Activated CD4-positive, alpha-beta T cell treated with anti-CD3 and anti-CD28 coated beads, Interleukin-2, amount 10 ng/mL, durations not matched to agents 7 days and 5 days (primary cell): ENCODE measurements at places on chromosomes 3 and 15.

DNA sequence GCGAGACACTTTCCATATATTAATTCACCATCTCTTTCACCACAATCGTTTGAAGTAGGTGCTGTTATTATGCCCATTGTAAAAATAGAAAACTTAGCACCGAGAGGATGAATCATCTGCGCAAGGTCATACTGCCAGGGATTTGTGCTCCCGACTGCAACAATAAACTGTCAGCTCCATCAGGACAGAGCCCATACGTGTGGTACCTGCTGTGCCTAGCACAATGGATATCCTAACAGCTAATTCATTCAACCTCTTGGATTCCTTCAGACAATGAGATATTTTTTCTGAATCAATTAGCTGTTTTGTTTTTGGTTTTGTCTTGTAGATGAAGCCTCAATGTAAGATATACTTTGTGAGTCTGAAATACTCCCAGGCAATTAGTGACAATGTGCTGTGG is 32.3 kb upstream of the PROK2 start:
- no peak for DNase-seq

- peak; percentile 9 for DNase-seq
These were observed 452 bp upstream of the SV2B start for GRCh38 chr15:91099616-91099994.

- DNase-seq = no peak
These were observed 169.2 kb upstream of the ADAMTS9 start for GRCh38 chr3:64856977-64857516.

GRCh38 chr3:195900436-195901355 is 7.7 kb downstream of the TNK2 start:
- DNase-seq = peak; percentile 60

GRCh38 chr3:190286014-190286413 is 36.2 kb downstream of the CLDN1 start:
- no peak for DNase-seq

GRCh38 chr15:93467337-93467736 is 378.3 kb upstream of the RGMA start:
- no peak for DNase-seq

- no peak for DNase-seq
These were observed 3.9 kb downstream of the PRC1 start for GRCh38 chr15:90990446-90990845.

DNA sequence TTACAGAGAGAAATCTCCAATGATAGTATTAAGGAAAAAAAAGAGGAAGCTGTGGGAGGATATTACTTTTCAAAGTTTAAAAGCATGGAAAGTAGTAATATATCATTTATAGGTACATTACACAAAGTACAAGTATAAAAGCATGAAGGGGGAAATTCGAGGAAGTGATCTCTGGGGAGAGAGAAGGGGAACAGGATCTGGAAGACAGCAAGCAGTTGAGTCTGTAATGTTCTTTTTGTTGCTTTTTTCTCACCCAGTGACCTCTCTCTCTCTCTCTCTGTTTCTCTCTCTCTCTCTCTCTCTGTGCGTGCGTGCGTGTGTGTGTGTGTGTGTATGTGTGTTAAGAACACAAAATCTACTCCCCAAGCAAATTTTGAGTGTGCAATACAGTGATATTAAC is 10.2 kb downstream of the C3orf20 start:
- no peak for DNase-seq

DNA sequence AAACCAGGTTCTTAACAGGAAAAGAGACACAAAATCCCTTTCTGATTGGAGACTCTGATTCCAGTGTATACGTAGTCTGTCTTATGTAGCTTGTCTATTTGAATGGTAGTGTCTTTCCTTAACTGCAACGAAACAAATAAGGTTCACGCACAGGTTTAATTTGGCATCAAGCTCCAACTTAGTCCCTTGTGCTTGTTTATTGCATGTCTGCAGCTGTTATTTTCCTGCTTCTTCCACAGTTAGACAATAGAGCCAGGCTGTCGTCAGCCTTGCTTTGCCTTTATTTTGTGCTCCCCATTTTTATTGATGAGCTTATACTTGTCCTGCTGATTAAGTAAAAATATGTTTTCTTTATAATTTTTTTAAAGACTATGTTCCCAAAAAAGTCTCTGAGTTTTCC is 152.7 kb upstream of the CDIN1 start:
- DNase-seq = no peak

DNA sequence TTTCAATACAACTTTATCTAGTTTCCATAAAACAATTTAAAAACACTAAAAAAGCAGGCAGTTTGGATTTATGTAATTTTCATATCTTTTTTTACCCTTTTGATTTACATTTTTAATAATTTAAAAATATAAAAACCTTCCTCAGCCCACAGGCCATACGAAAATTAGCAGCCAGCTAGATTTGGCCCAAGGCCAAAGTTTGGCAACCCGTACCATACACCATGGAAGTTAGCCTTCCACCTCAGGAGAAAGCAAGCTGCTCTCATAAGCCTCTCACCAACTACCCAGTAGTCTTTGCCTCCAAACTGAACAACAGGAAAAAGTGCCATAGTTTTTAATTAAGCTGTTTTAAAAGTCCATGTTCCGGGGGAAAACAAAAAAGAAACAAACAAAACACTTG is 107.3 kb upstream of the TRIM42 start:
- DNase-seq = no peak

- no peak for DNase-seq
These were observed 71.0 kb downstream of the WWTR1 start for GRCh38 chr3:149586871-149587270.

GRCh38 chr15:60493166-60493565 is 14.2 kb upstream of the ICE2 start:
- DNase-seq = no peak

GRCh38 chr3:50689558-50689957 is 14.8 kb downstream of the DOCK3 start:
- DNase-seq = no peak

DNA sequence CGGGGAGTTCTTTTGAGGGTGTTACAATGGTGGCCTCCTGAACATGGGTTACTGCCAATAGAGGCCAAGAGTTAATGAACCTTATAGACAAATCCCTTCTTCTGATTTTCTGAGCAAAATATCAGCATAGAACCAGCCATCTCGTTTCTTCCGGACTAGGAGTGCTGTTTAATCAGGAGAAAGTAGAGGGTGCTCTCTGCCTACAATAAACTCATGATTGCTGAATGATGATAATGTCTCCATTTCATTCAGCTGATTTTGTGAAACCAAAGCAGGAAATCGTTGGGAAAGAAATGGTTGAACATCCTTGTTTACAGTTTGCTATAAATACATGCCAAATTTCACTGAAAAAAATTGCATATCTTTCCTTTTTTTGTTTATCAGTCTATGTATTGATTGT is 142.8 kb upstream of the PLSCR5 start:
- no peak for DNase-seq

DNA sequence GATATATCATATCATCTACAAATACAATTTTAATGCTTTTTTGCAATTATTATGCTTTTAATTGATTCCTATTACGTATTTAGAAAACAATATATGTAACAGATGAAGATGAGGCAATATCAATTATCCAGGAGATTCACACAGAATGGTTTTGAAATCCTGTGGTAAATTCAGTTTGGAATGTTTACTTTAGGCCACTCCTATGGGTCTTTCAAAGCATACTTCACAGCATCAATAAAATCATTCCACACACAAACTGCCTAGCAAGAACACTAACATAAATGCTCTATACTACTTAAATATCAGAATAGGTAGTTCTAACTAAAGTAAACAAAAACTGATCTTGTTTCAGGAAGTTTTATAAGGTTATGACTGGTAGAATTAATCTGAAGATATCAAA is 90.5 kb downstream of the FAM227B start:
- no peak for DNase-seq

GRCh38 chr3:114691871-114692270 is 398.0 kb downstream of the TIGIT start:
- no peak for DNase-seq

DNA sequence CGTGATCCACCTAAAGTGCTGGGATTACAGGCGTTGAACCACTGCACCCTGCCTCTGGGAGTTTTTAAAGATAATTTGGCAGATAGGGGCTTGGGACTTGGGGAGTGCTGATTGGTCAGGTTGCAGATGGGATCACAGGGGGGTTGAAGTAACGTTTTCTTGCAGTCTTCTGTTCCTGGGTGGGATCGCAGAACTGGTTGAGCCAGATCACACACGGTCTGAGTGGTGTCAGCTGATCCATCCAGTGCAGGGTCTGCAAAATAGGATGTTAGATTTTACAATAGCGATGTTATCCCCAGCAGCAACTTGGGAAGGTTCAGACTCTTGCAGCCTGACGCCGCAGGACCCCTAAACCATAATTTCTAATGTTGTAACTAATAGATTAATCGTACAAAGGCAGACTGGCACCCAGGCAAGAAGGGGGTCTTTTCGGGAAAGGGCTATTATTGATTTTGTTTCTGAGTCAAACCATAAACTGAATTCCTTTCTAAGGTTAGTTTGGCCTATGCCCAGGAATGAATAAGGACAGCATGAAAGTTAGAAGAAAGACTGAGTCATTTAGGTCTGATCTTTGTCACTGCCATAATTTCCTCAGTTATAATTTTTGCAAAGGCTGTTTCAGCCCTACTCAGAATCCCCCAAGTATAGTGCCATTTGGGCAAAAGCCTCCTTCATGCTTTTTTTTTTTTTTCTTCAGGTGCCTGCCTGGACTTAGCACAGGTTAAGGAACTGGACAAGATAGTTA is 1.5 kb upstream of the CA12 start:
- DNase-seq = no peak

GRCh38 chr3:115423170-115423569 is 200.1 kb upstream of the GAP43 start:
- no peak for DNase-seq

DNA sequence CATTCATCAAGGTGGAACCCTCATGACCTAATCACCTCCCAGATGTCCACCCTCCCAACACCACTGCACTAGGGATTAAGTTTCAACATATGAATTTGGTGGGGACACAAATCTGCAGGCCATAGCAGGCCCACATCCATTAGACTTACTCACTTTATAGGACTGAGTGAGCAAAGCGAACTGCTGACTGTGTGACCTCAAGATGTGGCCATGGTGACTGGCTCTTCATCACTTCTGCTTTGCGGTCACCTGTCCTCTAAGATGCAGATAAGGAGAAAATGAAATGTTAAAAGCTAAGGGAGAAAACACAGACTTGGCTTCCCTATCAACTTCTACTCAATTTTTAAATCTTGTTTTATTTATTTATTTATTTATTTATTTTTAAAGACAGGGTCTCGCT is 14.5 kb upstream of the DCP1A start:
- no peak for DNase-seq

DNA sequence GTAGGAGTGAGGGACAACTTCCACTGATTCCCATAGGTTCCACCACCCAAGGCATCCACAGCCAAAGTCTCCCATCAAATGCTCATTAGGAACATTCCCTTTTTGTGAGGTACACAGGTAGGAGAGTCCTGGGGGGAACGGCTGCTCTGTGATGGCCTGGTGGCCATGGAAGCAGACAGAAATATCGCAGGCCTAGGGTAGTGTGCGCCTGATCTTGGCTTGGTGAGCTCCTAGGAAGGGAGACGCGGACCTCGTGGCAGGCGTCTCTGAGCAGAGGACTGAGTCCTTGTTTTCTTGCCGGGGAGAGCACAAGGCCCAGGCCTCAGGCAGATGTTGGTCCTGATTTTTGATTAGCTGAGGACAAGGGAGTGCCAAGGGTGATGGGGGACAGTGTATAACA is 99.5 kb downstream of the SNRPN start:
- DNase-seq = no peak

- no peak for DNase-seq
These were observed 833 bp downstream of the MAN2A2 start for GRCh38 chr15:90903733-90904536.

DNA sequence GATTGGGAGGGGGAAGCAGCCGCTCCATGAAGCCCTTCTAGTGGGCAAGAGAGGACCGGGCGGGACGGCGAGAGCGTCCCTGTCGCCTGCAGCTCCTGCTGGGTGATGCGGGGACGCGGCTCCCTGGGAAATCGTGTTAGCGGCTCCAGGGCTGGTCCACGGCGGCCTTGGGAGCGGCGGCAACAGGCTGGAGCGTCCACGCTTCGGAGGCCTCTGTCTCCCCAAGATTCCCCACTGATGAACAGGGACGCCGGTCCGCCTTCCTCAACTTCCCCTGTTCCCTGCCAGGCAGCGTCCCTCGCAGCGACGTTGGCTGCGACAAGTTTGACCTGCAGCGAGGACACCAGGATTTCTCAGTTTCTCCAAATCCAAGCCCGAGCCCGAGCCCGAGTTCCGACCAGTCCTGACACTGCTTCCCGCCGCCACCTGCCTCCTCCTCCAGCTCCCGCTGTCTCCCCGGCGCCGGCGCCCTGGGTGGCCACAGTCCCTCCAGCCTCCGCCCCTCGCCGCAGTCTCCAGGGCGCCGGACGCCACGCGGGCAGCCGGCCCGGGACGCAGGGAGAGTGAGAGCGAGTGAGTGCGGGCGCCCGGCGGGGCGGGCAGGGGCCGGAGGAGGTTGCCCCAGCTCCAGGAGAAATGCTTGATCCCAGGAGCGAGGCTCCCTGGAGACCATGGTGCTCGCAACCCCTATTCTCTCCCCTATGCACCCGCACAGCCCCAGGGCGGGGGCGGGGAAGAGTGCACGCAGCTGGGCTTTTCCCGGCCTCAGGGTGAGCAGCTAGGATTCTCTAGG is 78.1 kb upstream of the RNF7 start:
- no peak for DNase-seq

GRCh38 chr15:59436774-59437141 is 1.2 kb upstream of the FAM81A start:
- no peak for DNase-seq

- DNase-seq = no peak
These were observed 37.1 kb upstream of the CCK start for GRCh38 chr3:42302924-42303634.

DNA sequence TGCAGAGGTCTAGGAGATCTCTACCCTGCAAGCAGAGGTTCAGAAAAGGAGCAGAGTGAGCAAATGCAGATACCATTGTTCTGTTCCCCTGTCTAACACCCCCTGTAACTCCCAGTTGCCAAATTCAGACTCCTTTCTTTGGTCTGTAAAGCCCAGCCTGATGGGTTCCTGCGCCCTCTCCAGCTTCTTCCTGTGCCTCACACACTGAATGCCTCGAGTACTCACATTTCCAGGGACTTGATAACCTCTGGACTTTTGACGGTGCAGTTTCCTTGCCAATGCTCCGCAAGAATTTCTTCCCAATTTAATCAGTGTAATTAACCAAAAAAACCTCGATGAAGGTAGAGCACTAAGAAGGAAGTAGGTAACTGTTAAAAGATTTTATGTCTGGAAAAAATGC is 19.3 kb downstream of the PDE8A start:
- DNase-seq = no peak

DNA sequence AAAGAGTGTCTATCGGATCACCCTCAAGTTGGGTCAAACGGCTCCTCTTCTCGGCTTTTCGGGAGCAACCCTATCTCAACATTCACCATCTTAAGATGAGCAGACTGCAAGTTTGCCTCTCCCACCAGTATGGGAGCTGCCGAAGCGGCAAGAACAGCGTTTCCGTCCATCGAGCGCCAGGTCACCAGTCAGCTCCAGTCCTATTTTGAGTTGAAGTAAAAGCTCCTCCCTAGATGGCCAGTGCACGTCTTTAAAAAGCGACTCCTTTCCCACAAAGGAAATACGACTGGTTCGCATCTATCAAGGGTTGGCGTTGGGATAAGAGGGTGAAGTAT is 369 bp upstream of the U2SURP start:
- peak; percentile 71 for DNase-seq
